ENCODE measurements at places on chromosomes 12 and 14.
A peak's percentile ranks its signal among the peaks of the same experiment; 100 is the strongest.

GRCh38 chr12:120666571-120667390, 20.2 kb upstream of the MLEC start:
- DNase-seq = no peak

- no peak for DNase-seq
These were observed 21.0 kb upstream of the MAP1LC3B2 start for GRCh38 chr12:116538076-116538591.

GRCh38 chr12:367972-368371, 21.1 kb downstream of the KDM5A start:
- DNase-seq = no peak

- DNase-seq = no peak
These were observed 201.2 kb downstream of the TTC8 start for GRCh38 chr14:89025561-89026236.

DNA sequence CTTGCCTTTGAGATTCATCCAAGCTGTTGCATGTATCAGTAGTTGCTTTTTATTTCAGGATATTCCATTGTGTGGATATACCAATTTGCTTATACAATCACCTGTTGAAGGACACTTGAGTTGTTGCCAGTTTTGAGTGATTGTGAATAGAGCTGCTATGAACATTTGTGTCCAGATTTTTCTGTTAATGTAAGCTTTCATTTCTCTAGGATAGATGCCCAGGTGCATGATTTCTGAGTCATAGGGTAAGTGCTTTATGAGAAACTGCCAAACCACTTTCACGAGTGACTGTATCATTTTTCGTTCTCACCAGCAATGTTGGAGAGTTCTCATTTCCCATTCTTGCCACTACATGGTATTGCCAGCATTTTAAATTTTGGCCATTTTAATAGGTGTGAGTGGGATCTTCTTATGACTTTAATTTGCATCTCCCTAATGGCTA, 434.6 kb upstream of the RGS6 start:
- DNase-seq = no peak

GRCh38 chr14:90453401-90453951, 56.6 kb downstream of the CALM1 start:
- no peak for DNase-seq

- DNase-seq = no peak
These were observed 7.8 kb downstream of the MTA1 start for GRCh38 chr14:105427412-105427811.

DNA sequence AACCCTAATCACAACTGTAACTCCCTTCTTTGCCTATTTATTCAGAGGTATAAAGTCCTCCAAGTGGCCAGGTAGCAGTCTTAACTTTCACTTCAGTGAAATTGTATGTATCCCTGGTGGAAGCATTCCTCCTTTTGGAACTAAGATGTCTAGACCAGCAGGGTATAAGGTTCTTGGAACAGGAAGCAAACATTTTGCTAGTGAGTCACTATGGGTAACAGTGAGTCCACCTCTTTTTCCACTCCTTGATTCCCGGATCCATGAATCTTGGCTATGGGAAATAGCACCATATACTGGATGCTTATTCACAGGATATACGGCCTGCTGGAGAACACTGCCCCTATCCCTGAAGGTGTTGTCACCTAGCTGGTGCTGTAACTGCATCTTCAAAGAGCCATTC, 80.2 kb downstream of the KCNA5 start:
- DNase-seq = no peak

DNA sequence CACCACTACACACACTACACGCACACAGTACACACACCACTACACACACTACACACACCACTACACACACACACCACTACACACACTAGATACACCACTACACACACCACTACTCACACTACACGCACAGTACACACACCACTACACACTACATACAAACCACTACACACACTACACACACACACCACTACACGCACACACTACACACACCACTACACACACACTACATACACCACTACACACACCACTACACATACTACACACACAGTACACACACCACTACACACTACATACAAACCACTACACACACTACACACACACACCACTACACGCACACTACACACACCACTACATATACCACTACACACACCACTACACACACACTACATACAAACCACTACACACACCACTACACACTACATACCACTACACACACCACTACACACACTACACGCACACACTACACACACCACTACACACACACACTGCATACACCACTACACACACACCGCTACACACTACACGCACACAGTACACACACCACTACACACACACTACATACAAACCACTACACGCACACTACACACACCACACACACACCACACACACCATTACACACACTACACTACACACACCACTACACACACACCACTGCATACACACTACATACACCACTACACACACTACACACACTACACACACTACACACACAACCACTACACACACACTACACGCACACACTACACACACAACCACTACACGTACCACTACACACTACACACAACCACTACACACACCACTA, 11.7 kb downstream of the NOC4L start:
- no peak for DNase-seq

- DNase-seq = no peak
These were observed 19.2 kb downstream of the ESRRB start for GRCh38 chr14:76395161-76395560.

DNA sequence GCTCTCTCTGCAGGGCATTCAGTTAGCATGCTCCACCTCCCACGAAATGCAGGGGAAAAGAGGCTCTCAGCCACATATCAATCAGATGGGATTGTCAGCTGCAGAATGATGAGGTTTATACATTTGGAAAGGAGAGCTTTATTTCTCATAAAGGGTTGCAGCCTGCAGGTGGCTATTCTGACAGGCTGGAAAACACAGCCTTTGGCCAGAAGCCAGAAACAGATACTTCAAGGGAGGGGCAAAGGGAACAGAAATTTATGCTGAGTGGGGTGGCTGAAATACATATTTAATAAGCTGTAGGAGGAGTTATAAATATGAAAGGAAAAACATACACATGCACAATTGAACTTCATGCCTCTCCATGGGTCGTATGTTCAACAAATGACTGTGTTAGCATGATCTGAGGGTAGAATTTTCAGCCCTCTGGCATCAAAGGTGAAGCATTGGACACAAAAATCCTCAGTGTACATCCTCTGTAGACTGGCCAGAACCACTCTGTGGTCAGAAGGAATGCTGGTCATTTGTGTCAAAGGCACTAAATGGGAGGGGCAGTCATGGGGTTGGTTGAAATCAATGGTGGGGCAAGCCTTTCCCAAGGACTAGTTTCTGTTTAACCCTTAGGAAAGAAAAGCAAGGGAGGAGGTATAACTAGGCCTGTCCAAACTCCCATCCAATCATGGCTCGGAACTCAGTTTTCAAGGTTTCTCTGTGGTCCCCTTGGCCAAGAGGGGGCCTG, 62.4 kb downstream of the TMX1 start:
- DNase-seq = no peak

DNA sequence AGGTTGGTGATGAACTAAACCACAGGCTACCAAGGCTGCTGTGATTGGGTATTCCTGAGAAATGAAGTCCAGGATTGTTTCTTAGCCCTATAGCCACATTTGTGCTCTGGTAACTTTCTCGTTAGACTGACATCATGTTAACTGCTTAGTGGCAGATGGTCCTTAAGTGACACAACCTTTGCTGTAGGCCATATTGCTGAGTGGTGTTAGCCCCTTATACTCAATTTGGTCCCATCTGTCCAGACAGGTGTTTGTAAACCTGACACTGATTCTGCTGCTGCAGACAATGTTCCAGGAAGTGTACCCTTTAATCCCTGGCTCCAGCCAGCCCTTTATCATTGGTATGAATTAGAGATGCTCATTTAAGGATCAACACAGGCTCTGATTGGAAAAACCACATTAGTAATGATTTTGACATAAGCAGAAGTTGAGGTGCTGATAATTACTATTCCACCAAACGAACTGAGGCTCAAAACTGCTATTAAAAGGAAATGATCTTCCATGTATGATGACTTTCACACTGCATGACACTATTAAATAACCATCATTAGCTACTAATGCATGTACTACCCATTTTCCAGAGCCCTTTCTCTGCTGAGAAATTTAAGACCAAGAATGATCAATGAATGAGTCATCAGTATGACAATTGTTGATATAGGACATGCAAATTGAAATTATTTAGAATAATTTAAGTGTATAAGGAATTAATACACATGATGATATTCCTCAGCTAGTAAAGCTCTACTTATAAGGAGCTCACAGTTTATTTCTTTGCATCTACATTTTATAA, 3.6 kb upstream of the SSTR1 start:
- no peak for DNase-seq

DNA sequence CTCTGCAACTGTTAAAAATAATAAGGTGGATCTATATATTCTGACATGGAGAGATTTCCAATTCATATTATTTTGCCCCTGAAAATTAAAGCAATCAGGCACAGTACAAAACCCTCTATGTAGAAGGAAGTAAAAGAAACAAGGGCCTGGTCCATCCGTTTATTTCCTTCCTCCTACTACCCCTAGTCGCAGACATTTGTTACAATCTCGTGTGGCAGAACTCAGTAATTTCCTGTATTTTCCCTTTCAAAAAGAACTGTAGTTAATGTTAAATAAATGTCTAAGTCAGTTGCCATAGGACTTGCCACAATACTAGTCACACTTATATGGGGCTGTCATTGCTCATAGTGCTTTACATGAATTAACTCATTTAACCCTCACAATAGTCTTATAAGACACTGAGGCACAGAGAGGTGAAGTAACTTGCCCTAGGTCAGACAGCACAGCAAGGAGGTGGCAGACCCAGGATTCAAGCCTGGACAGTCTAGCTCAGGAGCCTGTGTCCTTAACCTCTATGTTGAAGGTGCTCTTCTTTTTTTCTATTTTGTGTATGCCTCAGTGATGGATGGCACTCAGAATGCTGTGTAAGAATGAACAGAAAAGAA, 24.2 kb downstream of the NINJ2 start:
- peak; percentile 27 for DNase-seq

GRCh38 chr14:105150368-105151083, 18.1 kb downstream of the JAG2 start:
- no peak for DNase-seq

- DNase-seq = no peak
These were observed 105.0 kb downstream of the SNAPC1 start for GRCh38 chr14:61866932-61867920.

- DNase-seq = no peak
These were observed 79.0 kb downstream of the ANO6 start for GRCh38 chr12:45294906-45295305.

DNA sequence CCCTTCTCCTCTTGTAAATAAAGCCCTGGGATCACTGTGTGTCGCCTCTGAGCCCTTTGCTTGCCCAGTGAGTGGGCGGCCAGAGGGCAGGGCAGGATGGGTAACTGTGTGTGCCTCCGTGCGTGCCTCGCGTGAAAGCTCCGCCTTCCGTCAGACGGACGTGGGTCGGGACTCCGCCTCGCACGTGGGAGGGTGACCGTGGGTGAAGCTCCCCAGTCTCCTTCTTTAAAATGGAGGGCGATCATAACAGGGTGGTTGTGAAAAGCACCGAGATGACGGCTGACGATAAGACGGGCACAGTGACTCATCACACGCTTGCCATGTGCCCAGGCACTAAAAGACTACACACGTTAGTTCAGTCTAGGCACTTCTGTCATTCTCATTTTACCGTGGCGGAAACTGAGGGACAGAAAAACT, 9.2 kb downstream of the PHB2 start:
- DNase-seq = peak; percentile 97

- DNase-seq = no peak
These were observed 23.1 kb downstream of the ATP23 start for GRCh38 chr12:57964421-57964820.

DNA sequence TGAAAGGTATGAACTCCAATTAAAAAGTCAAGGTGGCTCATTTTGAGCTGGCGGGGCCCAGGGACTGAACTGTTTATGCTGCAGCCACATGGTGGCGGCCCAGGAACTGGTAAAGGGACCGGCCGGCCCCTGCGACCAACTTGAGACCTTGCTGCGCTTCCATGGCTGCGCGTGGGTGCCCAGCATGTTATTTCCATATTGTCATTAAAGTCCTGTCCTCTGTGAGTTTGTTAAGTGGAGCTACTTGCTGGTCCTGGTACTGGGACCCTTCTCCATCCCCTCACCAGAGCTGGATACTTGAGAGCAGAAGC, 62.3 kb downstream of the BEGAIN start:
- peak; percentile 40 for DNase-seq

GRCh38 chr14:20904393-20905029, 13.3 kb downstream of the RNASE3 start:
- DNase-seq = no peak

DNA sequence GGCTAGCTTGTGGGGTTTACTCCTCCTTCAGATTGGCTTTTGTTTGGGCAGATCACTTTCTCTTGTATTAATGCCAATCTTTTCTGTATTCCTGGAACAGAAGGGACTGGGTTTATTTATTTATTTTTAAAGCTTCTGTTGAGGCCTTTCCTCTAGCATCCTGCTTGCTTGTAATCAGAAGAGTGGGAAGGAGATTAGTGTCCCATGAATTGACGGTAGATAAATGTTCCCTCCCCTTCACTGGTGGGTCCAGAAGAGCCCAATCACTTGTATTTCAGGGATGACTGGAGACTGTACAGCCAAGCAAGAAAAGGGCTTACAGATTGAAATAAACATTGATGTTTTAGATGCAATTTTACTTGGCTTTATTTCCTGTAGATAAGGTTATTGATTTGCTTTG, 71.0 kb downstream of the LIN52 start:
- DNase-seq = no peak

- DNase-seq = no peak
These were observed 892 bp downstream of the TCHP start for GRCh38 chr12:109900752-109901580.

DNA sequence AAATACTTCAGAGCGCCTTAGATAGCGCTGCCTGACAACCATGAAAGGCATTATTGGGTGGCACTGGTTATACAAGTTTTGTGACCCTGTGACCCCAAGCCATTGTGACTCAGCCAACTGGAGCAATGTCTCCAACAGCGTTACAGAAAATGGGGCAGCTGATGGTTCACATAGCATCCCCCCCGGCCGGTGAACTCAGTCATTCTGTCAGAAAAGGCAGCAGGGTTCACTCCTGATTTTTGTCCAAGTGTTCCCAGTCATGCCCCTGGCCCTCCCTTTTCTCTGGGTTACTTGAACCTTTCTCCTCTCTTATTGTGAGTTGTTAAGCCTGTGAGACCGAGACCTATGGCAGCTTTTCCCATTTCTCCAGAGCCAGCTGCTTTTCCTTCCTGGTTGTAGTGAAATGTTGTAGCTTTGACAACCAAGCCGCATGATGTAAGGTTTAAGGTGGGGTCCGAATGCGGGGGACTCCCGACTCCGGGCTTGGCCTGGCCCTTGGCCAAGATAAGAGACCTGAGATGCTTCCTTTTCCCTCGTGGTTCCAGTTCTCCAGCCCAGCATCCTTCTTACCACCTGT, 22.0 kb downstream of the CD9 start:
- no peak for DNase-seq

DNA sequence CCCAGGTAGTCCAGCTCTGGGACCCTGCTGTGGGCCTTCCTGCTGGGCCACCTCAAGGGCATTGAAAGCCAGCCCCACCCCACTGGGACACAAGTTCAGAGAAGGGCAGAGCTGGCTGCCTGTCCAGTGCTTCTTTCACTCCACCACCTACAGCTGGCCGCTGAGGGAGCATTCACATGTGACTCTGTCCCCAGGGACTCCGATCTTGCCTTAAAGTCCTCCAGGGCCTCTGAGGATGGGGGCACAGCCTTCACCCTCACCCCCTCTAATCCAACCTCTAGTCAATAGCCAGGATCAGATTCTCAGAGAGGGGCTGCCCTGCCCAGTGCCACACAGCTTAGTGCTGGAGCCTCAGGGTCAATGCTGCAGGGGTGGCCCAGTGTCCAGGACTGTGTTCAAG, 5.0 kb upstream of the CYP46A1 start:
- DNase-seq = no peak

GRCh38 chr12:98771811-98772752, 127.0 kb downstream of the APAF1 start:
- no peak for DNase-seq

Data from activated CD4-positive, alpha-beta memory T cell treated with anti-CD3 and anti-CD28 coated beads for 36 hours (primary cell).